ENCODE measurements at places on chromosomes 2 and 18.

DNA sequence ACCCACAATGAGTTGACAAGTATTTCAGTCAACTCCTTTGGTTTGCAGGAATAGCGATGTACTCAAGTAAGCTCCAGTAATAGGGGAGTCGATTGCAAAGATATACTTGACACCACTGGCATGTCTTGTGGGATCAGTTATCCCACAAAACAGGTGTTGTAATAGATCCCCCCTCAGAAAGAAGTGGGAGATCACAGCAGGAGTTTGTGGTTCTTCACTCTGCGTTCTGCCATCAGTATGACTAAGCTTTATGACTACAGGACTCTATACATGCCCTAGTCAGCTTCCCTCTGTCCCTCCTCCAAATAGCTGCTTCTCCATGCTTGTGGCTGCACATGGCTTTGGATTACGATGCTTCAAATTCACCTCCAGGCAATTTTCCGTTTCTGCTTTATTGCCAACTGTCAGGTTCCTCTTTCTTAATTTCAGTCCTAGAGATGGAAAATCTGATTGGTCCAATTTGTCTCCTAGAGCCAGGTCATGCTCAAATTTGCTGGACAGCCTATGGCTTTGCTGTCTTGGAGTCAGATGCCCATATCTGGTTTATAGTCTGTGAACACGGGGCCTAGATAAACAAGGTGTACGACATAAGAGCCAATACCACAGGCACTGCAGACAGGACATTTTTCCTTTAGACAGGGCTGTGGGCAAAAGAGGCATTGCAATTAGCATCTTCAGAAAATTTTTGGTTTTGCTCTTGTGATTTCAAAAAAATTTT lies 221.7 kb downstream of the PAX3 start:
- no peak for DNase-seq

DNA sequence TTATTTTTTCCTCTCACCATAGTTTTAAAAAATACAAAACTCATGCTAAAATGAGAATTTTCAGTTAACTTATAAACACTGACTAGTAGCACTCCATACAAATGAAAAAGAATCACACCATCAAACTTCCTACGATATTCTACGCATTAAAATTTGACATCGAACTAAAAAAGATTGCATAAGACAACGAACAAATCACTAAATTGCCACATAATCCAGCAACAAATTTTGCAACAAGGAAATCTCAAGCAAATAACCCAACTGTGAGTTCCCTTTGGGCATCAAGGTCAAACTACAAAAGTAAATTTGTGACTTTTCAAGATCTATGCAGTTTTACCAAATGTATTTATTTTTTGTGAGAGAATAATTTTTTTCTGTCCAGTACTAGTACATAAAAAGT lies 1.5 kb downstream of the MAP3K2 start:
- DNase-seq, result no peak

DNA sequence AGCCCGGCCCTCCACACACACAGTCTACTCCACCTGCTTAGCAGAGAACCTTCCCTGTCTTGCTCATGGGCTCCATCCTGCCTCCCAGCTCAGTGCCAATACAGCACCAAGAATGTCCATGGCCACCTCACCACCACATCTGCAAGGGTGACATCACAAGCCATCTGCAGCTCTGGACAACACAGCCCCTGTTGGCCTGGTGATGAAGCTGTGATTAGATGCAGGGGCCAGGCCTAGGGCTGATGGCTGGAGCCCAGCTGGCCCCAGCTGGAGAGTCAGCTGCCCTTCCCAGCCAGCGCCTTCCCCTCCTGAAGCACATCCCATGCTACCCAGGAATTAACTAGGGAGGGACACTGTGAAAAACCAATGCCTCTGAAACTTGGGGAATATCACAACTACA lies 91.1 kb downstream of the TTC32 start:
- DNase-seq, result no peak

DNA sequence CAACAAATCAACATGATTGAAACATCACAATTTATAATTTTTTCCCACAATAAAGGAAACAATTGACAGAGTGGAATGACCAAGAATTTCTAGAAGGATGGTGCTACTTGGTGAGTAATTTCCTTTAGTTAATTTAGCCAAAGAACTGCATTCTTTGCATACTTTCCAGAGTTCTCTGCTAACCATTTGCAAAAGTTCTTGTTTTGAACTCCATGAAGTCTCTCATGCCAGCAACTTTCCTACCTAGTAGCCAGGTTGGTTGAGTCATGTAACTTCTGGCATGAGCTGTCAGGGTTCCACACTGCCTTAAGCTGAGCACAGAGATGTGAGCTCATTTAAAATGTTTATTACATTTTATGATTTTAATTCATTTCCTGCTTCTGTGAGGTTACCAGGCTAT lies 539.6 kb downstream of the PID1 start:
- DNase-seq, result no peak

DNA sequence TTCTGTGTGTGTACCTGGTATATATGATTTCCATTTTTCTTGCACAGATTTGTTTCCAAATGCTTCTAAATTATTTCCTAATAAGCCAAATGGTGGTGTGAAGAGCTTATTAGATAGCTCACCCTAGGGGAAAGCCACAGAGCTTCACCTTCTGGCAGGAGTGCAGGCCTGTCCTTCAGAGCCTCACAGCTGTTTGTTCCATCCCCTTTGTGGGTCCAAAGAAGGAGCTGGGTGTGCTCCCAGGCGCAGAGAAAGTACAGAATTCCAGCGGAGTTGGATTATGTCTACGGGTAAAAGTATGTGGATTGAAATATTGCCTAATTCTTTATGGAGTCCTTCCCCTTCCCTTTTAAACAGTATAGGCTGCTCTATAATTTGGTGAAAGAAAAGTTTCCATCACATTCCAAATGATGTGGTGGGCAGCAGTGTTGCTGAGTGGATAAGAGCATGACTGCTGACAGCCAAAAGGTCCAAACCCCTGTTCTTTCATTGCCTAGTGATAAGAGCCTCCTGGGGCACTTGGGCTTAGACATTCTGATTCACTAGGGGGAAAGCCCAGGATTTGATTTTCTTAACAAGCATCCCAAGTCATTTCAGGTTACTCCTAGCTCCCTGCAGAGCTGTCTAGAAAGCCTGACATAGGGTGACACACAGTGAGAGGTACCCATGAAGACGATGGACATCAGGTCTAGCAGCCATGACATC lies 86.6 kb downstream of the WDSUB1 start:
- no peak for DNase-seq

Measured in activated T-cell treated with anti-CD3 and anti-CD28 coated beads for 48 hours (primary cell).